Activated B cell treated with CpG ODN at 0.5 μM for 24 hours (primary cell): ENCODE measurements at places on chromosomes 3 and 15.

DNA sequence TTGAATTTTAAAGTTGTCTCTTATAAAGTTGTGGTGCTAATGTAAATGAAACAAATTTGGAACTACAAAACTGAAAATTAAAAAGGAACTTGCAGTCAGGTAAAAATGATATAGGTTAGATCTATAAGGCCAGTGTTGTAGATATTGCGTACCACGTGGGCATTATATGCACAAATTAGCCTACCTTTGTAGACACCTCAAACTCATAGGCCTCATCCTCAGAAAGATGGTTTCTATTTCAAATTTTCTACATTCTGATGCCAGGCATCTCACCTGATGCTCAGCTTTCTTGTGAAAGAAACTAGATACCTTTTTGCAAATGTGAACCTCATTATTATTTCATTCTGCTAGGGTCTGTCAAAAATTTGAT is 25.6 kb downstream of the TMEM207 start:
- DNase-seq: no peak

DNA sequence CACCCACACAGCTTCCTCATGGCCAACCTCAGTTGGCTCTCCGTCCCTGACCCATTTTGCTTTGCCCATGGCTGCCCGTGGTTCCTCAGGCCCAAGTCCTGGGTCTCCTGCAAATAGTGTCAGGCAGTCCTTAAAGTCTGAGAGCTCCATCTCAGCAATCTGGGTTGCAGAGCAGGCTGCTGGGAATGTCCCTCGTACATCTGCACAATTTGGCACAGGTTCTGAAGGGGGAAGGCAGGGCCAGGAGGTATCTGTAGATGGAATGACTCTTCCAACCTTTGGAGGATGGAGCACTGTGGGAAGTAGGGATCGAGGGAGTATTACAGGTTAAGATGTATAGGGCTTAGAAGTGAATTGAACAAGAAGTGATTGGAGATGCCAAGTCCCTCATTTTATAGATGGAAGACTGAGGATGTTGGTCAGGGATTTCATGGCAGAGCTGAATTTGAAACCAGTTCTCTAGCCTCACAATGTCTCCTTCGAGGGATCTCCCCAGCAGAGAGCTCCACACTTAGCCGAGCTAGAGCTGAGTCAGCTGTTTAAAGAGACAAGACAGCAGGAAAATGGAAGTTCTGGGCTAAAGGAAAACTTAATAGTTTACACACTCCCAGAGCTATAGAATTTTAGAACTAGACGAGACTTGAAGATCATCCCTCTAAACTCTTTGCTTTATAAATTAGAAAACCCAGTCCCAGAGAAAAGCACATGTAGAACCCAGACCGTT is 9.2 kb downstream of the CKMT1A start:
- DNase-seq: no peak

- no peak for DNase-seq
Observed at GRCh38 chr3:124630960-124631359, 99.3 kb upstream of the UMPS start.

- no peak for DNase-seq
Observed at GRCh38 chr15:33022629-33023028, 171.9 kb downstream of the FMN1 start.

DNA sequence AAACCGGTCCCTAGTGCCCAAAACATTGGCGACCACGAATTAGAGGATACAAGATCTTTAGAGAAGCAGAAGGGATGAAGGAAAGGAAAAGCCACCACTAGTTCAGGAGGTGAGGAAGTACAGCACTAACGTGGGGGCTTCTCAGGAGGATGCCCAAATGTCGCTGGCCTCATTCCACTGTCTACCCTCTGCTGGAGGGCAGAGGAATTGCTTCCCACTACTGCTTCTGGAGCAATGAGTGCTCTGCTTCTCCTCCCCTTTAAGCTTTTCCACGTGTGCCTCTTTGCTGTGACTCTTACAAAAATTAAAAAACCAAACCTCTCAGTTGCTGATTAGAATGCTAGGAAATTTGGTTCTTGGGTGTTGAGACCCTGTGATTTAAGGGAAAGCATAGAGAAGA is 281.3 kb downstream of the CLSTN2 start:
- DNase-seq: no peak

- DNase-seq: no peak
Observed at GRCh38 chr3:58274027-58274614, 31.9 kb upstream of the RPP14 start.

- no peak for DNase-seq
Observed at GRCh38 chr3:17749281-17749680, 6.8 kb upstream of the TBC1D5 start.

GRCh38 chr3:130085881-130086280 is 4.2 kb downstream of the ALG1L2 start:
- no peak for DNase-seq

DNA sequence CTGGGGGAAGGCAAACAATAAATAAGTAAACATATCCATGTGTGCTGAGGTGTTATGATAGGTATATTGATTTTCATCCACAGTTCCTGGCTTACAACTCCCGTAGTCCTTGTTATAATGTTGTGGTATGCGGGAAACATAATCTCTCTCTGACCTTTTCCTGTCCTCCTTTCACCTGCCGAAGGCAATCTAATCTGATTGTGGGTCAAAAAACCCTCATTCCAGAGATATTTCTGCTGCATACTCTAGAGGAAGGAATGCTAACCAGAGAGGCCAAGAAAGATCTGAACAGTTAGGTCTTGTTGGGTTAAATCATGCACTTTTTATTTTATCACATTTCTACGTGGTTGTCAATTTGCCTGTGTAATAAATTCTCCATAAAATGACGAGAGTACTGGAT is 383.6 kb upstream of the SEMA6D start:
- DNase-seq: no peak

DNA sequence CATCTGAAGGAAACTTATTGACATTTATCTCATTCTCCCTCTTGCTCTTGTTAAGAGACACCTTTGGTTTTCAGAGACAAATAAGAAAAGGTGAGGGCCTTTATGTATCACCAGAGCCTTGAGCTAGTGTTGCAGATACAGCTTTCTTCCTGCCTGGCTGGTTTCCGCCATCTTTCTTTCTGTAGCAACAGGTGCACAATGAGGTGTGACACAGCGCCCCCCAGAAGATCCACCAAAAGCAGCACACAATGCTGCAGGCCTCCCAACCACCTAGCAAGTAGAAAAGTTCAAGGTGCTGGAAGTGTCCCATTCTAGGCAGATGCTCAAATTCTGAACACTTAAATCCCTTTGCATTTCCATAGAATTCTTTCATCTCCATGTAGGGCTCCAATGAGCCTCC is 106.6 kb downstream of the FOXP1 start:
- no peak for DNase-seq

GRCh38 chr15:77526595-77527163 is 106.0 kb downstream of the HMG20A start:
- DNase-seq: no peak

DNA sequence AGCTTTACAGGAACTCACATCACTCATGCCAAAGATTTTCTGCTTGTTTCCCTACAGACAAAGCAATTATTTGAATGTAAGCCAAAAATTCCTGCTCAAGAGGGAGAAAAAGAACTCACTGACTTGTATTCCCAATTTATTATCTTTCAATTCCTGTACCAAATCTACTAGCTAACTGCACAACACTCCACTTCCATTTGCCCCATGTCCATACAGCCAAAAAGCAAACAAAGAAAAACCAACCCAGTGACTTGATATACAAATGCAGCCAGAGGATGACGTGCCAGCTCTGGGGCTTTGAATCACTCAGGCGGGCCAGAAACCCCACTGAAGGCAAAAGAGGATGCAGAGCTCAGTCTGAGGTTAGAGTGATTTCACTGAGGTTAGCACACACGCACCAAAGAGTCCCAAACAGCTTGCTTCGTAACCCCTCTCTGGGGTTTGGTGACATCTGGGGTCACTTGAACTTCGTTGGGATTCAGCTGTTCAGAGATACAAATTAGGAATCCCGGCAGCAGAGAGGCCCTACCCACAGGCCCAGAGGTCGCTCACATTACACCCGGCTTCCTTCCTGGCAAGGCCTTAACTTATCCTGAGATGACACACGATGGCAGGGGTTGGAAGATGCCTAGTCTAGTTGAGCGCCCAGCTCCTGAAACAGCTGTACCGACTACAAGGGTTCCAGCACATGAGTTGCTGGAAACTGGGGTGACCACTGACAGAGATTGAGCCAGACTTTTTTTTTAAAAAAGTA is 1.6 kb downstream of the RFTN1 start:
- peak; percentile 64 for DNase-seq
